ENCODE measurements at places on chromosomes 13 and 19. TPM values are rescaled to one million over a fixed set of nuclear protein-coding genes. Genes with fewer than 3 reads are reported as not detected.
A peak's percentile ranks its signal among the peaks of the same experiment; 100 is the strongest.

- peak; percentile 92 for DNase-seq
These were observed 109.8 kb upstream of the MLNR start for GRCh38 chr13:49110122-49110912.

CAPS gene
- total RNA-seq: 1.7 TPM

DNA sequence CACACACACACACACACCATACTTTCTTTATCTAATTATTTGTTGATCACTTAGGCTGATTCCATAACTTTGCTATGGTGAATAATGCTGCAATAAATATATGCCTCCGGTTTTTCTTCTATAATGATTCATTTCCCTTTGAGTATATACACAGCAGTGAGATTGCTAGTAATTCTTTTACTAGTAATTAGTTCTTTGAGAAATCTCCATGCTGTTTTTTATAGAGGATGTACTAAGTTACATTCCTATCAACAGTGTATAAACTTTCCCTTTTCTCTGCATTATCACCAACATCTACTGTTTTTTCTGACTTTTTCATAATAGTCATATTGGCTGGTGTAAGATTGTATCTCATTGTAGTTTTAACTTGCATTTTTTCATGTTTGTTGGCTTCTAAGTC lies 1405.1 kb downstream of the PCDH9 start:
- DNase-seq: no peak

NRTN gene
- 3.2 TPM for total RNA-seq

- DNase-seq: no peak
These were observed 11.5 kb upstream of the CCDC97 start for GRCh38 chr19:41298348-41298964.

DNA sequence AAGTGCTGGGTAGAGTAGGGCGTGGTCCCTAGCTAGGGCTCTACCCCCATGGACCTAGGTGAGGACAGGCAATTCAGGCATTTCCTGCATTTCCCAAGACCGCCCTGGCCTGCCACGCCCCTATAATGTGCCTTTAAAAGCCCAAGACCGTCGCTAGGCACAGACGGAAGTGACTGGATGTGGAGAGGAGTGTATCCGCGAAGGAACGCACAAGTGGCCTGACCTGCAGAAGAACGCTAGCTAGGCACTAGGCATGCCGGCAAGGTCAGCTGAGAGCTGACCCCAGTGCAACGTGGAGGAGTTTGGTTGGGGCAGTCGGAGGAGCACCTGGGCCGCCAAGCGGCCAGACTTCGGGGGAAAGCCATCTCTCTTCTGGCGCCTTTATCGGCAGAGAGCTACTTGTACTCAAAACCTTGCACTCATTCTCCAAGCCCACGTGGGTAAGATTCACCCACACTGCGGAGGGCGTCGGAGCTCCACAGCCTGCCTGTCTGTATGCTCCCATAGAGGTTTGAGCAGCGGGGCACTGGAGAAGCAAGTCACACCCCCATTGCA lies 370.0 kb downstream of the FGF9 start:
- no peak for DNase-seq

DNA sequence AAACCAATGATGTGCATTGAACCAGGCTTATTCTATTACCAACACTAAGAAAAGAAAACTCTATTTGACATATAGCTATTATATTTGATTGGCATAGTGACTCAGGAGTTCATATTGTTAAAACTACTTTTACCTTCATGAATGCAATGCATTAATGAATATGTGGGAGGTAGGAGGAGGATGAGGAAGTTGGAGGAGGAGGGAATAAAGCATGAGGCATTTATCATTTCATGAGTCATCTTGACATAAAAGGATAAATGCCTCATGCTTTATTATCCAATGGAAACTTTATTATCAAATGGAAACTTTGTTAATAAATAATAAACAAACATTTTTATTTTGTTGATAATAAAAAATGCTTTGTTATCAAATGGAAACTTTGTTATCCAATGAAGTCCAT lies 116.5 kb downstream of the SPRY2 start:
- DNase-seq: no peak
